Ascending aorta (tissue), 2 donors: ENCODE measurements at places on chromosomes 11 and 22. TPM values are rescaled to one million over a fixed set of nuclear protein-coding genes. Genes with fewer than 3 reads are reported as not detected.
A peak's percentile ranks its signal among the peaks of the same experiment; 100 is the strongest.

DNA sequence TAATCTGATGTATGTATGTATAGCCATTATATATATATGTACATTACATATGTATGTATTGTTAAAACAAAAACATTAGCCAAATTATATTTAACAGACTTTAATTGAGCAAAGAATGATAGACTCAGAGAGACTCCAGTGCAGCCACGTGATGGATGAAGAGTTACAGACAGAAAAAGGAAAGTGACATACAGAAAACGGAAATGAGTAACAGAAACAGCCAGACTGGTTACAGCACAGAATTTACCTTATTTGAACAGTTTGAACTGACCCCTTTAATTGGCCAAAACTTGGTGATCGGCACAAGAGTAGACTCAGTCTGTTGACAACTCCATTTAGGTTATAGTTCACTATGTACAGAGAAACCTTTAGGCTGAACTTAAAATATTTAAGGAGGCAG lies 35.0 kb downstream of the CHORDC1 start:
- no peaks in the 10 kb centered on the region for H3K27me3 ChIP-seq
- no peak overlapping the region for H3K27ac ChIP-seq
- H3K4me3 ChIP-seq: no peak overlapping the region
- no peaks in the 10 kb centered on the region for H3K4me1 ChIP-seq
- no peak for DNase-seq
- peaks cover 3% of the 10 kb centered on the region for H3K36me3 ChIP-seq

DNA sequence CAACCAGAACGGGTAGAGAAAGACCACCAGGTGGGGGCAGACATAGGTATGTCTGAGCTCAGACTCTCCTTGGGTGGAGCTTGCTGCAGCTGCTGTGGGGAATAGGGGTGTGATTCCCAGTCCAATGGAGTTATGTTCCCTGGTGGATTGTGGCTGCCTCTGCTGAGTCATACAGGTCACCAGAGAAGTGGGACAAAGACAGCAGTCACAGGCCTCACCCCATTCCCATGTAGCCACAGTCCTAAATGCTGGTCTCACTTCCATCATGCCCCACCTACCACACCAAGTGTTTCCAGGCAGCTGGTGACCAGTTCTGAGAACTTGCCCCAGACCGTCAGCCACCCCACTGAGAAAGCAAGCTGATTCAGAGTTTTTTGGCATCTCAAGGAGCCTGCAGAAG lies 17.5 kb downstream of the OR52E5 start:
- H3K4me3 ChIP-seq: no peak overlapping the region
- H3K4me1 ChIP-seq: no peaks in the 10 kb centered on the region
- no peak overlapping the region for H3K27ac ChIP-seq
- DNase-seq: no peak
- no peaks in the 10 kb centered on the region for H3K27me3 ChIP-seq

Gene TRIM48
- total RNA-seq: not detected

DNA sequence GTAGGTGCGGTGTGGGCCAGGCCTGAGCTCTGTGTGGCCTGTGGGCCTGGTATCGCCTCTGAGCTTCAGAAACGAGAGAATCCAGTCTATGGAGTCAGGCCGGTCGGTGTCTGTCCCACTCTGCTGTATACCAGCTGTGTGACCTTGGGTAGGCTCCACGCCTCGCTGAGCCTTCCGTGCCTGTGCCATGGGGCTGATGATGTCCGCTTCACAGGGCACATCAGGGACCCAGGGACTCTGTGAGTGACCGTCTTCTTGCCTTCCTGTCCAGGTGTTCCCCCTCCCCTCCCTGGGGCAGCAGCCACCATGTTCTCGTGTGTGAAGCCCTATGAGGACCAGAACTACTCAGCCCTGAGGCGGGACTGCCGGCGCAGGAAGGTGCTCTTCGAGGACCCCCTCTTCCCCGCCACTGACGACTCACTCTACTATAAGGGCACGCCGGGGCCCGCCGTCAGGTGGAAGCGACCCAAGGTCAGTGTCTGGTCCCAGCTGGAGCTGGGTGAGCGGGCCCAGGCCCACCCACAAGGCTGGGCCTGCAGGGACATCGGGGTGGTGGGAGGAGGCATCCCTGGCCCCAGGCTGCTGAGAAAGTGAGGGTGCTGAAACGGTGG lies 17.9 kb downstream of the CAPN5 start:
- H3K27me3 ChIP-seq: no peaks in the 10 kb centered on the region
- peaks cover 4% of the 10 kb centered on the region for H3K4me1 ChIP-seq
- H3K4me3 ChIP-seq: no peak overlapping the region
- no peak overlapping the region for H3K27ac ChIP-seq
- peak; percentile 49 for DNase-seq

Gene TYR
- not detected for total RNA-seq

GRCh38 chr11:16001044-16001568 lies 355.2 kb downstream of the SOX6 start:
- no peak overlapping the region for H3K27ac ChIP-seq
- H3K4me3 ChIP-seq: no peak overlapping the region
- no peaks in the 10 kb centered on the region for H3K36me3 ChIP-seq

Gene P2RY6
- 8.8 TPM for total RNA-seq

- no peaks in the 10 kb centered on the region for H3K4me1 ChIP-seq
- no peak for DNase-seq
- no peaks in the 10 kb centered on the region for H3K27me3 ChIP-seq
Measured at GRCh38 chr11:8080674-8081590, at the start of gene TUB. Gene TUB, plus strand, starts transcription at chr11:8081211. Its CDS starts 300 bp downstream, at chr11:8081511.

- no peaks in the 10 kb centered on the region for H3K27me3 ChIP-seq
- no peaks in the 10 kb centered on the region for H3K36me3 ChIP-seq
- H3K27ac ChIP-seq: no peak overlapping the region
- H3K4me1 ChIP-seq: no peaks in the 10 kb centered on the region
Measured at GRCh38 chr11:77179048-77179447, 51.0 kb downstream of the MYO7A start.

DNA sequence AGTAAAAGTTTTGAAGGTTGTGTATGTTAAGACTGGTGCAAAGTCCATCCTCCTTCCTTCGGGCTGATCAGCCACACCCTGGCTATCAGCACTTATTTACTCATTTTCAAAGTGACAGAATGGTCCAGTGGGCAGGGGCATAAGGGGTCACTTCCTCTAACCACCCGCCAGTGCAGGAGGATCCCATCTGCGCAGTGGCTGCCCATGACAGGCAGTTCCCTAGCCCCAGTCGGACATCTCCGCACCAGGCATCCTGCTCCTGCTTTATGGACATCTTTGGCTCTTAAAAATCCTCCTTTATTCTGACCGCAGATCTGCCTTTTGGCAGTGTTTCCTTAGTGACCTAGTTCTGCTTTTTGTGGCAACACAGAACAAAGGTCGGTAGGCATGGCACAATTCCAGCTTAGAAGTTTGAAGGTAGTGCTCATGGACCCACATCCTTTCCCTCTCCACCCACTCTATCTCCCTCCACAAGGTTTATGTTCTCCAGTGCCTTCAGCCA lies 55.9 kb downstream of the BMAL1 start:
- DNase-seq: no peak
- H3K27ac ChIP-seq: no peak overlapping the region
- no peaks in the 10 kb centered on the region for H3K36me3 ChIP-seq
- H3K4me1 ChIP-seq: peaks cover 8% of the 10 kb centered on the region
- H3K4me3 ChIP-seq: no peak overlapping the region

- DNase-seq: no peak
- H3K4me1 ChIP-seq: no peaks in the 10 kb centered on the region
- no peaks in the 10 kb centered on the region for H3K36me3 ChIP-seq
- H3K4me3 ChIP-seq: no peak overlapping the region
- H3K27ac ChIP-seq: no peak overlapping the region
- H3K27me3 ChIP-seq: no peaks in the 10 kb centered on the region
Measured at GRCh38 chr22:17430412-17430811, 61.2 kb downstream of the CECR2 start.

GRCh38 chr11:126345759-126346585 lies 9.5 kb upstream of the ST3GAL4 start:
- no peak overlapping the region for H3K4me3 ChIP-seq
- H3K27me3 ChIP-seq: no peaks in the 10 kb centered on the region
- peak overlapping the region; percentile 61 for H3K27ac ChIP-seq

Gene IL18
- 9.0 TPM for total RNA-seq

DNA sequence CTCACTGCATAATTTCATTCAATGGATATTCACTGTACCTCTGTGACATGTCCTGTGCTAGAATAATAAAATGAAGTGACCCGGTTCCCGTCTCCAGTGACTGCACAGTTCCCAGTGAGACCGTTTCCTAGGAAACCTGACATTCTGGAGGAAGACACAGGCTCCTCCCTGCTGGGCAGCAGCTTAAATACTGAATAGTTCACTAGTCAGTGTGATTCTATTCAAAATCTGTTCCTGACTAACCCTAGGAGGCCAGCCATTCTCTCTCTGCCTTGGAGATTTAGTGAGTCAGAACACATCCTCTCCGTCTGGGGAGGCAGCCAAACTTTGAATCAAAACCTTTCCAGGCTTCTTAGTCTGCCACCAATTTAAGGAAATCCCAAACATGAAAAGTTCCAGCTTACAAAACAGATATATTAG lies 11.3 kb downstream of the TRIM66 start:
- DNase-seq: peak; percentile 84
- H3K36me3 ChIP-seq: no peaks in the 10 kb centered on the region
- peaks cover 5% of the 10 kb centered on the region for H3K4me1 ChIP-seq
- H3K4me3 ChIP-seq: no peak overlapping the region
- peak overlapping the region; percentile 88 for H3K27ac ChIP-seq
- no peaks in the 10 kb centered on the region for H3K27me3 ChIP-seq

DNA sequence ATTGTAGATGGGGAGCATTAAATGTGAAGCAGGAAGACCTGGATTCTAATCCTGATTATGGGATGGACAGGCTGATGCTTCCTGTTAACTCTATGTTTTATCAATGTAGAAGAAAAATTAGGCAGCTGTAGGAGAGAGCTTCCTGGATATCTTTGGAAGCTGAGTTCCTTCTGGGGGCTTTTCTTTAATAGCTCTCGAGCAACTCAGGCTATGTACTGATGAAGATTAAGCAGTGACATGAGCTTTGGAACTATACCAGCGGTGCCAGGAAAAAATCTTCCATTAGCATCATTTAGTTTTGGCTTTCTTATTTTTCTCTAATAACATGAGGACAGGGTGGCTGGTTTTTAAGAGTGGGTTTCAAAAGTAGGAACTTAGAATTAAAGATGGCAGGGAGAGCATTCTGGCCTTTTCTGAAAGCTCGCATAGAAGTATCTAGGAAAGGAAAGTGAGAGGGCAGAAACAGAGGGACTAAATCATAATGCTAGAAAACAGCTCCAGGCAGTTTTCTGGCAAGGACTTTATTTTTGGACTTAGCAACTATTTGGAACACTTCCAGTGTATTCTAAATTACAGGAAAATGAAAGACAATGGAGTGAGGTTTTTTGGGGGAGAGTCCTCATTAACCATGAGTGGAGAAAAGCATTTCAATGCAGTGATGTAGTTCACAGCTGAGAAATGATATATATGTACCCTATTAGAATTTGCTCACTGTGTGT lies 69.2 kb upstream of the RRM1 start:
- H3K27ac ChIP-seq: peak overlapping the region; percentile 52
- H3K4me3 ChIP-seq: no peak overlapping the region
- DNase-seq: no peak
- no peaks in the 10 kb centered on the region for H3K27me3 ChIP-seq
- no peaks in the 10 kb centered on the region for H3K4me1 ChIP-seq

- no peak overlapping the region for H3K4me3 ChIP-seq
- no peaks in the 10 kb centered on the region for H3K27me3 ChIP-seq
- H3K4me1 ChIP-seq: peaks cover 13% of the 10 kb centered on the region
Measured at GRCh38 chr11:444396-445144, 2.8 kb upstream of the ANO9 start.

Gene NRGN
- total RNA-seq: 5.3 TPM

Gene GGTLC2
- not detected for total RNA-seq

Gene SOX10
- total RNA-seq: 23.0 TPM

Gene OR4X2
- total RNA-seq: not detected

Gene OR10A2
- not detected for total RNA-seq

Gene ADM2
- total RNA-seq: not detected

DNA sequence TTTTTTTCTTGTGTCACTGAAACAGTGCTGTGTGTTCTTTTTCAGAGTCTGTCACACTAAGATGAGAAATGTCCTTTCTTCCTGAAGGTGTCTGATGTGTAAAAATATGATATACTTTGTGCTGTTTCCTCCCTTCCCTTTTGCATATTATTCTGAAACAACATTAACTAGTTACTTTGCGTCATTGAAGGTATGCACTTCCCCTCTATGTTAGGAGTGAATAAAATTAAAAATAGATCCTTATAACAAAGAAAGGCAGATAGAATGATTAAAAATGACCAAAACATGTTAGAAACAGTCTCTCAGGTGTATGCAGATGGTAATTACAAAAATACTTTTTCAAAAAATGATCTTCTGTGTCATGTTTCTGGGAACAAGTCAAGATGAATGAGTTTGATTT lies 1.6 kb upstream of the RAB30 start:
- H3K36me3 ChIP-seq: peaks cover 3% of the 10 kb centered on the region
- DNase-seq: no peak
- peaks cover 21% of the 10 kb centered on the region for H3K4me1 ChIP-seq
- no peaks in the 10 kb centered on the region for H3K27me3 ChIP-seq
- peak overlapping the region; percentile 95 for H3K27ac ChIP-seq
- H3K4me3 ChIP-seq: peak overlapping the region; percentile 71

DNA sequence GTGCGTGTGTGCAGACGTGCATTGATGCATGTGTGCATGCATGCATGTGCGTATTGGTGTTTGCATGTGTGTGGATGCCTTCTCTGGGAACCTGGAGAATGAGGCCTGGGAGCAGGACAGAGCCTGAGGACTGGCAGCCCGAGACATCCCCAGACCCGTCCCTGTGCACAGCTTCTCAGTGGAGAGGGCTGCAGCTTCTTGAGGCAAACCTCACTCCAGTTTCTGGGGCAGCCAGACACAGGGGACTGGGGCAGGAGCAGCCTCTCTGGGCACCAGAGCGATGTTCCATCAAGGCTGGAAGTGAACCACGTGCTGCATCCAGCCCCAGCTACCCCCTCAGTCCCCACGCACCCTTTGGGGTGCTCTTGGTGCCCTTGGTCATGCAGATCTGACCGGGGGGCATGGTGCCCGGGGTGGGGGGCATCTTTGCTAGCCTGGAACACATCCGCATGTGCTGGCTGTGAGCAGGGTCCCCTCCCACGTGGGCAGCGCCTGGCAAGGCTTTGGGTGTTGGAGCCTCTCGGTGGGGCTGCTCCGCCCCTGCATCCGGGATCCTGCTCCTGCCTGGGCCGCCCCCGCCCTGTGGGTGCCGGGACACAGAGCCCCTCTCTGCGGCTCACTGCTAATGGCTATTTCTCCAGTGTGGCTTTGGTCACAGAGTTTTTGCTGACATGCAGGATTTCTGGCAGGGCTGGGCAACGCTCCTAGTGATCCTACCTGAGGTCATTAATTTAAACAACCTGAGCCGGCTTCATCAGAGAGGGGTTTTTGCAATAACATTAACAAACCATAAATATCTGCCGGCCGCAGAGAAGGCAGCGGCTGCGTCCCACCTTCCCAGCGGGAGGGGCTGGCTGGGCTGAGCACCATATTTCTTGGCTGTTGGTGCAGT lies 434.7 kb downstream of the TBC1D22A start:
- H3K4me3 ChIP-seq: no peak overlapping the region
- H3K27me3 ChIP-seq: no peaks in the 10 kb centered on the region
- DNase-seq: no peak
- no peaks in the 10 kb centered on the region for H3K36me3 ChIP-seq
- no peaks in the 10 kb centered on the region for H3K4me1 ChIP-seq
